Cardiac ventricle fibroblast (primary cell): ENCODE measurements at places on chromosomes 4 and X. TPM values are rescaled to one million over a fixed set of nuclear protein-coding genes. Genes with fewer than 3 reads are reported as not detected.

VCX gene
- not detected in 2 replicates for total RNA-seq

STATH gene
- total RNA-seq = not detected in 2 replicates

SSX3 gene
- total RNA-seq = not detected in 2 replicates

TLR10 gene
- not detected in 2 replicates for total RNA-seq

PCDH19 gene
- total RNA-seq = 0.06 and 0.10 TPM in 2 replicates

F11 gene
- total RNA-seq = not detected in 2 replicates

WNK3 gene
- total RNA-seq = 0.81 and 1.4 TPM in 2 replicates

ANXA3 gene
- 0.83 TPM in 1 of 2 replicates, not detected in the other for total RNA-seq

HPRT1 gene
- total RNA-seq = 15.4 and 17.2 TPM in 2 replicates

FAAH2 gene
- 1.6 TPM in 1 of 2 replicates, not detected in the other for total RNA-seq

CTAG1B gene
- total RNA-seq = not detected in 2 replicates

HELT gene
- total RNA-seq = not detected in 2 replicates

LANCL3 gene
- total RNA-seq = 0.19 and 0.93 TPM in 2 replicates
